Activated T-helper 17 cell treated with anti-CD3 and anti-CD28 coated beads, Interleukin-2, amount 50 U/mL, for 72 hours (primary cell): ENCODE measurements at places on chromosomes 11 and 22. TPM values are rescaled to one million over a fixed set of nuclear protein-coding genes. Genes with fewer than 3 reads are reported as not detected.

DNA sequence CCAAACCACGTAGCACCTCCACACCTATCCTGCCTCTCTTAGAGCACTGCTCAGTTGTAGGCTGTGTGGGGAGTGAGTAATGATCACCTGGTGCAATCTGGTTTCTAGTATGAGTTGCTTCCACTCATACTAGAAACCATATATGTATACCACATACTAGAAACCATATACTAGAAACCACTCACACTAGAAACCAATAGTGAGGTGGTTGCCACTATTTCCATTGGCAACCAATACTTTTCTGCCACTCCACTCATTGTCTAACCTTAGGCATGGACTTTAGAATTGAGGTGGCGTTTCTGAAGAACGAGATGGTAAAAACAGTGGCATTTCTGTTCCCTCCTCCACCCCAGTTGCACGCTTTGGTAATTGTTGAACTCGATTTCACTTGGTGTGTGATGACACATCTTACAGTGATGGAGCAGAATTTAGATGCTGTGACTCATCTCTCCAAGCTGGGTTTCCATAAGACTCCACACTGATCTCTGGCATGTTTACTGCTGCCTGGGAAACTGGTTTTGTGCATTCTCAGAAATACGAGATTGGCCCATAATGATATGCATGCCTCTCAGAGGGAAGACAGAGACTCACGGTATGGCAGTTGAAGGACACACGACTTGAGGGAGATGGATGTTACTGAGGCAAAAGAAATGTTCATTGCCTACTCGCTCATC, 82.9 kb downstream of the KIRREL3 start:
- ATAC-seq, result peak; percentile 92

The OR52I2 gene
- not detected for total RNA-seq

The SLC5A4 gene
- total RNA-seq, result not detected

DNA sequence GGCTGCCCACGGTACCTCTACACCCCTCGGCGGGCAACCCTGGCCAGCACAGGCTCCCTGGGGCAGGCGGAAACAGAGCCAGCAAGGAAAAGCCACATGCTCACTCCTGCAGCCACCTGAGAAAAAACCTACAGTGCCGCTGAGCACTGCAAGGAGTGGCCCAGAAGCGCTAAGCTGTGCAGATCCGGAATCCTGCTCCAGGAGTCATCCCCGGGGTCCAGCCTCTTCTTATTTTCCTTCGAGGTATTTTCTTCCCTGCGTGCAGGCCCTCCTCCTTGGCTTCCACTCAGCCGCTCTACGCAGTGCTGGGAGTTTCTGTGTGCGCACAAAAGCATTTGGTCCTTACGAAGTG, 81.0 kb downstream of the TRMU start:
- ATAC-seq, result no peak

DNA sequence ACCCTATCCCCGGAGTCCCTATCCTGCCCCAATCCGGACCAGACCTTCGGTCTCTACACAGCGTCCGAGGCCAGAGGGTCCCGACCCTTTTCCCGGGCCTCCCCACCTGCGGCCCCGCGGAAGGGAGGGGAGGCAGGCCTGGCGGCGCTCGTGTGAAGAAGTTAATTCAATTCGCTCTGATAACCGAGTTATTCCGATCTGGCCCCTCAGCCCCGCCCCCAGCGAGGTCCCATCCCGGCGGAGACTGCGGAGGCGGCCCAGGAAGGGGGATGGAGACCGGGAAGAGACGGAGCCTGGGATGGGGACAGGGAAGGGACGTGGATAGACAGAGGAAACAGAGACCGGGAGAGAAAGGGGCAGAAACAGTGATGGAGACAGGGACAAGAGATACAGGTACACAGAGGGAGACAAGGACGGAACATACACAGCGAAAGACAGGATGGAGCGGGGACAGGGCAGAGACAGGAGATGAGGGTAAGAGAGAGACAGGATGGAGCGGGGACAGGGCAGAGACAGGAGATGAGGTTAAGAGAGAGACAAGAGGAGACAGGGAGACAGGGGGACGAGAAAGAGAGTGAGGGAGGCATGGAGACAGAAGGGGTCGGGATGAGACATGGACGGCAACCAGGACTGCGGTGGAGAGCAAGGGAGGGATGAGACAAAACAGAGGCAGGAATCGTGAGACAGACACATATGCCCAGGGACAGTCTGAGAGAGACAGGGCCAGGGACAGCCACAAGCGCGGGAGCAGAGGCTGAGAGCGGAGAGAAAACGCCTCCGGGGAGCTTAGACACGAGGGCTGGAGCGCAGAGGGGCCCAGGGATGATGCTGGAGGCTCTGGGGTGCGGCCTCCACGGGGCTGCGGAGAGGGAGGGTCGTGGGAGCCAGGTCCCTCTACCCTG, 636 bp upstream of the PHOX2A start:
- no peak for ATAC-seq

DNA sequence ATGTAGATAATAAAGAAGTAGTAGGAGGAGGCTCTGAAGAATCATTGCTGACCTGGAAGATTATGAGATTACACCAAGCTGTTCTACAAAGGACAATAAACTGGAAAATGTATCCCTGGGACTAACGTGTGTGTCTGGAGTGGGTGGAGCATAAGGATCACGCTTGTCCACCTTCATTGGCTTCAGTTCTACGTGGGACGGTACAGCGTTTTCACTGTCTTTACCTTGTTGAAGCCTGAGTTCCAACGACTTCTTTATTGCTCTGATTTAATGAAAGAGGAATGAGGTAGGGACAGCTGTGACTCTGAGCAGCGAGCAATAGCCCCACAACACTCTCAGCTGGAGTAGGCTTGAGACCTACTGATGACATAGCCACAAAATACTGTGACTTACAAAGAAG, 87.0 kb downstream of the ARHGAP42 start:
- ATAC-seq, result no peak

DNA sequence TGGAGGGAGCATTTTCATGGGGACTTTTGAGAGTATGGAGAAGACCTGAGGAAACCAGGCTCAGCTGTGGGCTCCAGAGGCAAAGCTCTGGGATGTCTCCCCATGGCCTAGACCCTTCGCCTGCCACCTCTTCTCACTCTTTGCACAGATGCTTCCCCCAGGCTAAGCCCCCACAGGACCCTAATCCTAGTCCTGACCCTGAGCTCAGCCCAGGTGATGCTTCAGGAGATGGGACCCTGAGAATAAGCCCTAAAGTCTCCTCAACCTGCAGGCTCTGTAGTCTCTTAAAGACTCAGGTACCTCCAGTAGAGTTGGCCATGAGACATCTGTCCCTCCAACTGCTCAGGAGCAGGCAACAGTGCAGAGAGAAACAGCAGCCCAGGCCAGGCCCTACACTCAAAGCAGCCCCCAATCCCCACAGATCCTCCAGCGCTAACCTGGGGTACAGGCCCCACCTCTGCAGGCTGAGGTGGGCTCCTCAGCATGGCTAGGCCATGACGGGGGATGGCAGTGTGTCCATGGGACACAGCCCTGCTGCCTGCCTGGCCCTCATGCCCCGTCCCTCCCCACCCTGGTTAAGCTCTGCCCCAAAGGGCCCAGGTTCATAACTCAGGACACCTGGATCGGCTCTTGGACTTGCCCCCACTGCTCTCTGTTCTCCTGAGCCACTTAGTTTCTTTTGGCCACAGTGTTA, 39.4 kb downstream of the GGTLC2 start:
- ATAC-seq, result no peak

The CLDN5 gene
- not detected for total RNA-seq

DNA sequence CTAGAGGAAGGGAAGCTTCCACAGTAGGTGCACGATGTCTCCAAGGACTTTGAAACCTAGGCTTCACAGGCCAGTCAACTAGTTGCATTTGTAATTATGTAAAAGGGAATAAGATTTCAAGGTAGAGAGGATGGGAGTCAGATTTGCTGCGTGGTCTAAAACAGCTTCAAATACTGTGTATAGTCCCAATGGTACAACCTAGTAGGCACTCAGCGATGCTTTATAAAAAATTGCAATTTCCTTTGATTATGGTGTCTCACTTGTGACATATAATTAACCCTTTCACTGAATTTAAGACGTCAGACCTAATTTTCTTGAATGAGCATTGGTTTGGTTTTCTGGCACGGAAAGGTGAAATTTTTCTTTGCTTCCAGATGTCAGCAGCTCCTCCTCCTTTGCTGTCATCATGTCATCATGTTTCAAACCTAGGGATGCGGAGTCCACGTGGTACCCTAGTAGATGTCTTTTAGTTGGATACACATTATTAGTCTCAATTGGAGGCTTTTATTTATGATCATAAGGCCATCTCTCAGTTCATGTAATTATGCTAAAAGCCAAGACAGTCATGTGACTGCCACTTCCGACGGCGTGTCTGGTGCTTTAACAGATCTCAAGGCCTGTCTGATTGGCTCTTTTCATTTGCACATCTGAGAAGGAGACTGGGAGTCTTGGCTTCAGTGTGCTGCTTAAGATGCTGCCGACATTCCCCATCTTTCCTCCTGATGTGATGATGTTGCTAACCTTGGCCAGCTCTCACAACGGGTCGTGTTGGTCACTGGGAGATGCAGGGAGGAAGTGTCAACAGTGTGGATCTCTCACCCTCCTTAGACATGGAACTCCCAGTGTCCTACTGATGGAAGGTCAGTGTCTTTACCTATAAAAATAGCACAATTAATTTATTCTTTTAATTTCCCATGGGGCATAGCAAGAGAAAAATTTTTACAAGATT, 134.0 kb downstream of the HIPK3 start:
- no peak for ATAC-seq

The MMP11 gene
- 0.45 TPM for total RNA-seq

DNA sequence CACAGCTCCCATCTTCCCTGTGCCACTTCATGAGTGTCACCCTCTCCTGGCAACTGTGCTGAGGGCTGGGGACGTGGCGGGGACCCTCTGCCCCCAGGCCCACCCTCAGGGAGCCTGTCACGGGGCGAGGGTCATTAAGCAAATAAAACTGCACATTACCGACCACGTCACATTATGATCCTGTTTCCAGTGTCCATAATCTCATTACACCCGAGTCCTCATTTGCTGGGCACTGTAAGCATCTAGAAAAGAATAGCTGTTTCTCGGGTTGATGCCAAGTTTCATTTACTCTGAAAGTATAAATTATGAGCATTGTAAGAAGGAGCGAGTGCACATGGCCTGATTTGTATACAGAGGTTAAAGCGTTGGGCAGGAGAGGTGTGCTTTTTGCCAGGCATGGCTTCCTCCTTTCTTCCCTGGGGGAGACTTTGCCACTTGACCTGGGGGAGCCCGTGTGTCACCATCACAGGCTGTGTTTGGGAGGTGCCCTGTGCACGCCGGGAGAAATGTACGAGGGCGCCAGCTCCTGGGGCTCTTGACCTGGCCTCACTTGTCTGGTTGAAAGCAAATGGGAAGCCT, 50.5 kb downstream of the LRP5 start:
- ATAC-seq, result no peak

DNA sequence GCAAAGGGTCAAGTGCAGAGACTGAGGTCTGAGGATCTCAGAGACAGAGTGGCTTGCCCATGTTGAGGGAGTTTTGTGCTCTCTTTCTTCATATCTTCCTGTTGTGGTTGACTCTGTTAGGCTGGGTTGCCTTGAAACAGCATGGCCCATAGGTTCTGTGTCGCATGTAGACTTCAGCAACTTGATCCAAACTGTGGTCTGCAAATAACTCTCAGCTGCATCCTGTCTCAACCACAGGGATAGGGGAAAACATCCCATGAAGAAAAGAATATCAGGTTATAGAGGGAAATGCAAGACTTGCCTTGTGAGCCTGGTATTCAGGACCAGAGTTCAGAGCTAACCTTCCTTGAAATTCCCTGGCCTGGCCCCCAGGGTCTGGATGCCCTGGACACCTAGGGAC, 69.4 kb downstream of the FLI1 start:
- ATAC-seq, result no peak

DNA sequence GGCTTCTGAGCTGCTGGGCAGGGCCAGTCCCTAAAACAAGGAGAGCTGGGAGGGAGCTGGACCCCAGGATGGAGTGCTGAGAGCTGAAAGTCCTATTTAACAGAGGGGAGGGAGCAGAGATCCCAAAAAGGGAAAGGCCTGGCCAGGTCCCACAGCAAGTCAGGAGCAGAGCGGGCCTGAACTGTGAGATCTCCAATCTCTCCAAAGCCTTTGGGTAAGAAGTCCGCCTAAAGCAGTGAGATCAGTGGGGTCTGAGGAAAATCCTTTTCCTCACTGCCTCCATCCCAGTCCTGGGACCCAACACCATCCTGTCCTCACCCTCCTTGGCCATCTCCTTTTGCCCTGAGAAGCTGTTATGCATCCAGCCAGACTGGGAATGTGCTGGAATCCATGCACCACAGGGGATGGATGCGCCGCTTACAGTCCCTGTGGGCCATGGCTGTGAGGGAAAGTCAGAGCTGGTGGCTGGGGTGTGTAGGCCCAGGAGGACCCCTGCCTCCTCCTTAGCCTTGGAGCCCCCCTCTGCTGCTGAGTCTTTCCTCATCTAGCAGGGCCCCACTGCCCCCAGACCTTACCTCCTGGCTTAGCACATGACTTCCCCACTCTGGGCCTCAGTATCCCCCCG, 8.6 kb downstream of the LRRC75B start:
- no peak for ATAC-seq

The CD3D gene
- total RNA-seq, result 313 TPM

The CWF19L2 gene
- total RNA-seq, result 14.3 TPM

DNA sequence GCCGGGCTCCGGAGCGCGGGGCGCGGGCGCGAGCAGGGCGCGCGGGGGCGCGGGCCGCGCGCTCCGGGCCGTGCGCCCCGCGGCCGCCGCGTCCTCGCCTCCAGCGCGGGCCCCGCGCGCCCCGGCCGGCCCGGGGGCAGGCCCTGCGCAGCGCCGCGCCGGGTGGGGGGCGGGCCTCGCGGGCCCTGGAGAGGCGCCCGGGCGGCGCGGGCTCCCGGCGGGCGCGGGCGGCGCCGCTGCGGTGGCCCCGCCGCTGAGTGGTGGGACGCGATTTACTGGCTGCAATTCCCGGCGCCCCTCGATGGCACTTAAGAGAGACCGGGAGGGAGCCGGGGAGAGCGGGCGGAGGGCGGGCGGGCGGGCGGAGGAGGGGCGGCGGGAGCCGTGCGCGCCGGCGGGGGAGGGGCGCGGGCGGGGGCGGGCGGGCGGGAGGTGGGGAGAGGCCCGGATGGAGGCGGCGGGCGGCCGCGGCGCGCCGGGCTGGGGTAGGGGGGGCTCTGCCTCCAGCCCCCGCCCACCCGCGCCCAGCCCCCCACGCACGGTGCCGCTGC, 73.2 kb upstream of the TCF20 start:
- ATAC-seq, result peak; percentile 78

The OR52N4 gene
- total RNA-seq, result 0.26 TPM

The KCNQ1 gene
- 7.0 TPM for total RNA-seq

- no peak for ATAC-seq
These were observed 7.4 kb upstream of the PIM3 start for GRCh38 chr22:49953027-49953679.

- no peak for ATAC-seq
These were observed 172.6 kb downstream of the ST3GAL4 start for GRCh38 chr11:126528075-126528474.

The SERPING1 gene
- not detected for total RNA-seq

GRCh38 chr11:116070520-116070919, 566.3 kb upstream of the CADM1 start:
- no peak for ATAC-seq

The DCHS1 gene
- 1.5 TPM for total RNA-seq

- no peak for ATAC-seq
These were observed 101.8 kb downstream of the LUZP2 start for GRCh38 chr11:24598641-24599040.

The IL17REL gene
- total RNA-seq, result 0.09 TPM

The TRIM49C gene
- total RNA-seq, result not detected
